Left renal pelvis (tissue), 4 donors: ENCODE measurements at places on chromosomes 1 and 21. TPM values are rescaled to one million over a fixed set of nuclear protein-coding genes. Genes with fewer than 3 reads are reported as not detected.

- no peak for DNase-seq
Observed at GRCh38 chr1:225525377-225525776, 97.5 kb upstream of the LBR start.

- DNase-seq = no peak
Observed at GRCh38 chr1:226157761-226158316, 28.7 kb downstream of the ACBD3 start.

DNA sequence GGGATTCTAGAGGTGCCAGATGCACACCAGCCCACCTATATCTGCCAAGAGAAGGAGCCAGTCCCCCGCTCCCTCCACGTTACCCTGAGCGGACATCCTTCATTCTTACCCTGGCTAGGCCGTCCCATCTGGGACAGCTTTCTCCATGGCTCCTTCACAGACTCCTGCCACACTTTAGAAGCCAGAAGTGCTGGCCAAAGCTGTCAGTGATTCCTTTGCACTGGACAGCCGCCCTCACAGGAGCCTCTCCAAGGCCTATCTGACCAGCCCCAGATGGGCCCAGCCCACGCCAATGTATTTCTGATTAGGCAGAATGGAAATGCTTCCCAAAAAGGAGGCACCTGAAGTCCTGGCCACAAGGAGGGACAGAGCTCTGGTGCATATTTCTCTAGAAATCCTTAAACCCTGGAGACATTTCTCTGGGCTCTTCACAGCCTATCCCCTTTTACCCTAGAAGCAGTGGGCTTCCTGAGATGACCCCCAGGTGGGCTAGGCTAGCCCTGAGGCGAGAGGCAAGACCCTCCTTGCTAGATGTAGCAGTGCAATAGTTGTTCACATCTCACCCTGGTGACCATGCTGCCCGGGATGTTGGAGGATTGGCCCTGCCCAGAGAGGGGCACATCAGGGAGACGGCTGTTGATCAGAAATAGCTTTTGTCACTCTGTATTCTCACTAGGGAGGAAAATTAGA, 44.1 kb downstream of the RASSF5 start:
- DNase-seq = no peak

DNA sequence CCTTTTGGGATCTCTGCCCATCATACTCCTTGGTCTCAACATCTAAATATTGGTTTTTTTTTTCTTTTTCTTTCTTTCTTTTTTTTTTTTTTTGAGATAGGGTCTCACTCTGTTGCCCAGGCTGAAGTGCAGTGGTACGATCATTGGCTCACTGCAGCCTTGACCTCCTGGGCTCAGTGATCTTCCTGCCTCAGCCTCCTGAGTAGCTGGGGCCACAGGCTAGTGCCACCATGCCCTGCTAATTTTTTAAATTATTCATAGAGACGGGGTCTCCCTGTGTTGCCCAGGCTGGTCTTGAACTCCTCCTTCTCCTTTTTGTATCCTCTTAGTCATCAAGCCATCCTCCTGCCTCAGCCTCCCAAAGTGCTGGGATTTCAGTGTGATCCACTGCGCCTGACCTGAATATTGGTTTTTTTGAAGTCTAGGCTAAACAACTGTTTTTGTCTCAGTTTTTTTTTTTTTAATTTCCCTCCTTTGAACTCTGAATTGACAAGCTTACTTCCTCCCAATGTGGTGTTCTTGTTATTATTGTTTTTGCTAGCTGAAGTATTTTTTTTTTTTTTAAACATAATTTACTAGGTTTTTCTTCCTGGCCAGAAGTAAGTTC, 30.9 kb downstream of the MAPKAPK2 start:
- no peak for DNase-seq

HSD3B1 gene
- polyA plus RNA-seq = 0.40 TPM

CAPN8 gene
- 1.4 TPM for polyA plus RNA-seq

DNA sequence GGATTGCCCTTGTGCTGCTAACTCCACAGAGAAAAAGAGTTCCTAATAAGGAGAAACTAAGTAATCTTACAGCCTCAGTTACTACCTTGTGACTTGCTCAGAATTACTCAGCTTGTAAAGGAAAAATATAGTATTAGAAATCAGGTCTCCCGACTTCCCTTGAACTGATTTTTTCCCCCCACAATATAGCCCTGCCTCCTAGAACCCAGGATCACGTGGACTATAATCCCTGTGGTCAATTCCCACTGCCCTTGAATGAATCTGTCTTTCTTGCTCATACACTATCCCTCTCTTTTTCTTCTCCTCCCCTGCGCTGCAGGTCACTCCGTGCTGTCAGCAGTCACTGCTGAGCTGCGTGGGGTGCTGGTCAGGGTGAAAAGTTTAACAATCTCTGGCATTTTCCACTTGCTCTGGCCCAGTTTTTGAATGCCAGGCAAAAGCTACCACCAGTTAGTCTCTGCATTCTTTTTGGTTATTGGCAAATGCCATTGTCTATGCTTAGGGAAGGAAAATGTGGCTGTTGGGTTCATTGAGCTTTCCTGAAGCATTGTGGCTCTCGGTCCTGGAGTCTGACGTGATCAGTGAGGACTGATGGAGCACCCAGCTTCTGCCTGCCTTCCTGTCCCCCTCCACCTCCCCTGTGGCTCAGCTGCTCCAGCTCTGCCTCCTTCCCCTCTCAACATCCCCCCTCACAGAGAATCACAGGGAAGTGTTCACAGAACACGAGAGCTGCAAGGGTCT, 1.9 kb upstream of the MYOC start:
- no peak for DNase-seq

CELA2B gene
- 0.79 TPM for polyA plus RNA-seq
